ENCODE measurements at places on chromosomes 3 and 15. TPM values are rescaled to one million over a fixed set of nuclear protein-coding genes. Genes with fewer than 3 reads are reported as not detected.

GPR149 gene
- not detected for total RNA-seq

PCLAF gene
- total RNA-seq: 1.7 TPM

KBTBD13 gene
- not detected for total RNA-seq

ZNF80 gene
- total RNA-seq: 0.54 TPM

VGLL4 gene
- 80.2 TPM for total RNA-seq

DNA sequence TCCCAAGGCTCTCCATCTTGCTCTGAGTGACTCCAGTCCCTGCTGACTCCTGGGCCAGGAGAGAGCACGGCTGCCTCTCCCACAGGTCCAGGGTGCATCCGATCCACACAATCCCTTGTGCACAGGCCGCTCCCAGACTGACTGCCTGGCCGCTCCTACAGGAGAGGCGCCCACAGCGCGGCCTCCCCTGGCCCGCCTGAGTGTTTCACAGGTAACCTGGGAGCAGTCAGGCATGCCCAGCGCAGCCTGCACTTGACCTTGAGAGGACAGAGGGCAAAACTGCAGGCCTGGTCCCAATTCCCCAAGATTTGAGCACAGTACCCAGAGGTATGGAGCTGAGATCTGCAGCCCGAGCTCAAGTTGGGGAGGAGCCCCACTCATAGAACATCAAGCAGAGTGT is 490.2 kb downstream of the CNTN6 start:
- H3K36me3 ChIP-seq: no peaks in the 10 kb centered on the region
- H3K27me3 ChIP-seq: no peaks in the 10 kb centered on the region
- DNase-seq: peak; percentile 69
- H3K4me1 ChIP-seq: no peaks in the 10 kb centered on the region
- no peak overlapping the region for H3K27ac ChIP-seq

DNA sequence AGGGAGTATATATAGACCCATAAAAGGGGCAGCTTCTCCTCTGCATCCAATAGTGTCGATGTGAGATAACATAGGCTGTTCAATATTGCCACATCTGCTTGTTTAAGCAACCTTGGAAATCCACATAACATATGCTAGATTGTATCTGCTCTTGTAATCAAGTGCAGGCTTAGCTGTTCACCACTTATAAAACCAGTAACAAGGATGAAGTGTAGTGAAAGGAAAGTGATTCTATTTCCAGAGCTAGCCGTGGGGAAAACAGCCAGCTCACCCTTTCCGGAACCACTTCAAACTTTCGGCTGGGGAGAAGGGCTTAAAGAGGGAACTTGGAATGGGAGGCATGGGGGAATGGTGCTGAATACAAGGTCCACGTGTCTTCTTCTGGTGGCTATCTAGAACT is 204.0 kb downstream of the TAFA4 start:
- no peaks in the 10 kb centered on the region for H3K4me1 ChIP-seq
- no peak overlapping the region for H3K4me3 ChIP-seq
- H3K36me3 ChIP-seq: no peaks in the 10 kb centered on the region
- H3K27ac ChIP-seq: no peak overlapping the region
- H3K27me3 ChIP-seq: no peaks in the 10 kb centered on the region
- no peak for DNase-seq

DNA sequence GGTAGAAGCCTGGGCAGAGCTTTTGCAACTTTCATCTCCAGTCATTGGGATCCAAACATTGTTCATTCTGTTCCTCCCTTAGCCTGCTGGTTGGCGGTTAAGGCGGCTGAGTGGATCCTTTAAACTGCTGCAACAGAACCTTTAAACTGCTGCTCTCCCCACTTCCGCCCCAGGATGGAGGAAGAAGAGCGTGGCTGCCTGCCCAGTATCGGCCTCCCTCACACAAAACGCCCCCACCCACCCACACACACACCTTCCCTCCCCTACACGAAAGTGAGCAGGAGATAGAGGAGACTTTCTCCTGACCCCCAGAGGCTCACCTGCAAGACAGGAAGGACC is 460 bp upstream of the ZMAT3 start:
- peaks cover 14% of the 10 kb centered on the region for H3K4me1 ChIP-seq
- no peaks in the 10 kb centered on the region for H3K27me3 ChIP-seq
- H3K27ac ChIP-seq: peak overlapping the region; percentile 94
- DNase-seq: peak; percentile 90
- peak overlapping the region; percentile 83 for H3K4me3 ChIP-seq

- no peaks in the 10 kb centered on the region for H3K4me1 ChIP-seq
- H3K4me3 ChIP-seq: no peak overlapping the region
- no peak for DNase-seq
- H3K36me3 ChIP-seq: no peaks in the 10 kb centered on the region
- H3K27ac ChIP-seq: no peak overlapping the region
These were observed 242.0 kb downstream of the TUSC7 start for GRCh38 chr3:116951610-116952009.

GRCh38 chr15:71379893-71380292 is 264.6 kb downstream of the THSD4 start:
- DNase-seq: no peak
- no peaks in the 10 kb centered on the region for H3K4me1 ChIP-seq
- H3K27me3 ChIP-seq: no peaks in the 10 kb centered on the region
- no peak overlapping the region for H3K4me3 ChIP-seq
- no peaks in the 10 kb centered on the region for H3K36me3 ChIP-seq
- H3K27ac ChIP-seq: no peak overlapping the region

- H3K36me3 ChIP-seq: no peaks in the 10 kb centered on the region
- H3K4me3 ChIP-seq: no peak overlapping the region
- H3K4me1 ChIP-seq: no peaks in the 10 kb centered on the region
- H3K27me3 ChIP-seq: no peaks in the 10 kb centered on the region
These were observed 110.1 kb upstream of the GBE1 start for GRCh38 chr3:81871358-81872155.

DNA sequence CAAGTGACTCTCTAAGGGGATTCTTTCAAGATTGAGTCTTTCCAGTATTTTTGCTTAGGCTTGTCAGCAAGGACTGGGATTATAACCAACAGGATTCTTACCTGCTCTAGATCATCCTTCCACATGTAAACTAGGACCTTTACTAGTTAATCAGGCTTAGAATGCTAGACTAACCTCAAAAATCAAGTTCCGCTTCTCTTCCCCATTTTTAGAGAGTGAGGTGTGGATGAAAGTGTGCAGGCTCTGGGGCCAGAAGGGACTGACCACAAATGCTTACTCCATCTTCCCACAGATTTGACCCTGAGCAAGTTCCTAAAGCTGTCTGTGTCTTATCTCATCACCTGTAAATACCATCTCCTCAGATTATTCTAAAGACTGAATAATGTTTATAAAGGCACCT is 89.5 kb upstream of the IL12A start:
- peaks cover 10% of the 10 kb centered on the region for H3K4me1 ChIP-seq
- H3K36me3 ChIP-seq: no peaks in the 10 kb centered on the region
- DNase-seq: no peak
- no peak overlapping the region for H3K4me3 ChIP-seq
- no peaks in the 10 kb centered on the region for H3K27me3 ChIP-seq
- H3K27ac ChIP-seq: no peak overlapping the region

GRCh38 chr15:38564557-38565286 is at the start of gene RASGRP1:
Gene RASGRP1 (minus strand): TSS chr15:38564814. CDS start chr15:38564628, 186 bp downstream.
- peak within 1 kb of the TSS; percentile 88 for H3K27ac ChIP-seq
- peaks cover 64% of the 10 kb centered on the region for H3K4me1 ChIP-seq
- no peaks in the 10 kb centered on the region for H3K27me3 ChIP-seq
- no peaks in the 10 kb centered on the region for H3K36me3 ChIP-seq
- peak; percentile 96 for DNase-seq
- peak within 1 kb of the TSS; percentile 69 for H3K4me3 ChIP-seq

GRCh38 chr15:77342807-77343206 is 77.1 kb downstream of the PEAK1 start:
- H3K27me3 ChIP-seq: no peaks in the 10 kb centered on the region
- H3K4me3 ChIP-seq: no peak overlapping the region
- no peak overlapping the region for H3K27ac ChIP-seq

GRCh38 chr3:139427283-139428060 is 38.0 kb upstream of the COPB2 start:
- no peaks in the 10 kb centered on the region for H3K27me3 ChIP-seq
- no peak overlapping the region for H3K4me3 ChIP-seq
- no peak for DNase-seq

DNA sequence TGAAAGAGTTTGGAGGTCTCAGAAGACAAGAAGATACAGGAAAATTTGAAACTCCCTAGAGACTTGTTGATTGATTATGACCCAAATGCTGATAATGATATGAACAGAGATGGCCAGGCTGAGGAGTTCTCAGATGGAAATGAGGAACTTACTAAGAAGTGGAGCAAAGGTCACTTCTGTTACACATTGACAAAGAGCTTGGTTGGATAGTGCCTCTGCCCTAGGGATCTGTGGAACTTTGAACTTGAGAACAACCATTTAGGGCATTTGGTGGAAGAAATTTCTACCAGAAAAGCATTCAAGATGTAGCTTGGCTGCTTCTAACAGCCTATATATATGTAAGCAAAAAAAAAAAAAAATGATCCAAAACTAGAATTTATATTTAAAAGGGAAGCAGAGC is 48.9 kb upstream of the NAALADL2 start:
- no peaks in the 10 kb centered on the region for H3K27me3 ChIP-seq
- H3K4me3 ChIP-seq: no peak overlapping the region
- no peak overlapping the region for H3K27ac ChIP-seq
- no peaks in the 10 kb centered on the region for H3K4me1 ChIP-seq

- H3K27me3 ChIP-seq: no peaks in the 10 kb centered on the region
- DNase-seq: peak; percentile 93
- H3K36me3 ChIP-seq: peaks cover 6% of the 10 kb centered on the region
- H3K4me1 ChIP-seq: peaks cover 44% of the 10 kb centered on the region
- H3K27ac ChIP-seq: peak overlapping the region; percentile 97
These were observed 672 bp downstream of the TFRC start for GRCh38 chr3:196081002-196081833.

DNA sequence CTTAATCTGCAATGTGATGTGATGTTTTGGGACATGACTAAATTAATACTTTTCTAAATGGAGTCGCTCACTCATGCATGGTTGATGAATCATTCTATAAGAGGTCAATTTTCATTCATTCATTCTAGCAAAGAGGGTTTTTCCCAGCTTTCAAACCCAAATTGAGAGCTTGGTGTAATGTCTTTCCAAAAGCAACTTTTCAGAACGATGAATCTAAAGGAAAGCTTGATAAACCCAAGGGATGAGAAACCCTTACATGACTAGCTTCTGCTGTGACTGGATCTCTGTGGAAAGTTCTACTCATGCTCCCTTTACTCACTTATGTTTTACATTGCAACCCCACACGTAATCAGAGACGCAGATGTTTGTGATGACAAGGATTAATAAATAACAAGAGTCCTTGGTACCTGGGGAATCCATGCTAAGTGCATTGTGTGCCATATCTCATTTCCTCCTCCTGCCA is 47.7 kb downstream of the PDZRN3 start:
- H3K4me1 ChIP-seq: no peaks in the 10 kb centered on the region
- no peaks in the 10 kb centered on the region for H3K36me3 ChIP-seq
- no peak overlapping the region for H3K27ac ChIP-seq
- H3K4me3 ChIP-seq: no peak overlapping the region
- no peaks in the 10 kb centered on the region for H3K27me3 ChIP-seq

GRCh38 chr3:104291437-104291851 is 1075.3 kb upstream of the ALCAM start:
- H3K36me3 ChIP-seq: no peaks in the 10 kb centered on the region
- H3K4me3 ChIP-seq: no peak overlapping the region
- H3K27ac ChIP-seq: no peak overlapping the region
- no peaks in the 10 kb centered on the region for H3K27me3 ChIP-seq

DNA sequence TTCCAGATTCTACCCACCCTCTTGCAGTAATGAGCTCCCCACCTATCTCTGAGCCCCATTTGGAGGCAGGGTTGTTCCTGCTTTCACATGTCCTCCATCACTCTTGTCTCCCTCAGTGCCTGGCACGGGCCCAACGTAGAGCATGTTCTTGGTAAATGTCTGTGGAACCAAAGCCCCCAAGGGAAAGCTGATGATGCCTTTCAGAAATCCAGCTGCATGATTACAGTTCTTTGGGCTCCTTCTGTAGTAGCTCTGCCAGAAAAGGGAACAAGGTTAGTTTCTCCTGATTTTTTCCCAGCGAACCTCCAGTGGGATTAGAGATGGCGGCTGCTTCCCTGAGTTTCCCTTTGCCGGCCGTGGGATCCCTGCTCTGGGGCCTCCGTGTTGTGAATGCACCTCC is 39.3 kb downstream of the CGNL1 start:
- no peaks in the 10 kb centered on the region for H3K4me1 ChIP-seq
- no peak overlapping the region for H3K27ac ChIP-seq
- DNase-seq: no peak
- no peak overlapping the region for H3K4me3 ChIP-seq
- no peaks in the 10 kb centered on the region for H3K36me3 ChIP-seq

DNA sequence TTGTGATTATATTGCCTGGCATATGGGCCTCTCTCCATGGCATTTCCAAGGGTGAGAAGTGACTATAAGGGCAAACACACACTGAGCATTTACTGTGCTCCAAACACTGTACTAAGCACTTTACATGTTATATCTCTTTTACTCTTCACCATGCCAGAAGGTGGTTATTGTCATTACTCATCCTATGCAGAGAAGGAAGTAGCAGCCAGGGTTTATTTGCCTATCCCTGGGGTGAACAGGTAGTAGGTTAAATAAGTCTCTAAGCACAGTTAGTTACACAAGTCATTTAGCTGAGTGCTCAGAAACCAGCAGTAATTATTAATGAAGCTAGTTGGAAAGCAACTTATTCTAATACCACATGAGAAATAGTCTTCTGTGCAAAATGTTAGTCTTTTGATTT is 109.9 kb upstream of the SYNPR start:
- no peaks in the 10 kb centered on the region for H3K36me3 ChIP-seq
- no peak for DNase-seq
- no peak overlapping the region for H3K4me3 ChIP-seq
- no peaks in the 10 kb centered on the region for H3K27me3 ChIP-seq
- H3K4me1 ChIP-seq: no peaks in the 10 kb centered on the region

DNA sequence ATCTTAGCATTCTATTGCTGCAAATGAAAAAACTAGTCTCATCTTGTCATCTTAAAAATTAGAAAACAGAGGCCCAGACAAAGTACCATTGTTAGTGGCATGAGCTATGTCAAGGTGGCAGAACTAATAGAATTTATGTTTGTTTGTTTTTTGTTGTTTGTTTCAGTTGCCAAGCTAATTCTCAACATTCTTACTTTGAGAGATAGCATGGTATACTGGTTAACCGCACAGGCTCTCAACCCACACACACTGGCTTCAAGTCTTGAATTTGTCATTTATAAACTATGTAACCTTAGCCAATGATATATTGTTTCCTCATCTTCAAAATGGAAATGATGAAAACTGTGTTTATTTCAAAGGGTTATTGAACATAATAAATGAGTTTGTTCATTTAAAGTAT is 367.6 kb upstream of the PLSCR5 start:
- DNase-seq: no peak
- no peaks in the 10 kb centered on the region for H3K27me3 ChIP-seq
- H3K4me3 ChIP-seq: no peak overlapping the region

GRCh38 chr3:24242012-24242698 is 252.5 kb downstream of the THRB start:
- H3K36me3 ChIP-seq: no peaks in the 10 kb centered on the region
- H3K27me3 ChIP-seq: no peaks in the 10 kb centered on the region
- no peak for DNase-seq
- no peak overlapping the region for H3K4me3 ChIP-seq
- H3K4me1 ChIP-seq: no peaks in the 10 kb centered on the region
- H3K27ac ChIP-seq: no peak overlapping the region

GRCh38 chr3:186133980-186134379 is 25.1 kb upstream of the ETV5 start:
- H3K4me3 ChIP-seq: no peak overlapping the region
- DNase-seq: no peak
- H3K27ac ChIP-seq: no peak overlapping the region
- no peaks in the 10 kb centered on the region for H3K27me3 ChIP-seq

All from spleen (tissue), 13 donors.